ENCODE measurements at places on chromosomes 11 and 22.

DNA sequence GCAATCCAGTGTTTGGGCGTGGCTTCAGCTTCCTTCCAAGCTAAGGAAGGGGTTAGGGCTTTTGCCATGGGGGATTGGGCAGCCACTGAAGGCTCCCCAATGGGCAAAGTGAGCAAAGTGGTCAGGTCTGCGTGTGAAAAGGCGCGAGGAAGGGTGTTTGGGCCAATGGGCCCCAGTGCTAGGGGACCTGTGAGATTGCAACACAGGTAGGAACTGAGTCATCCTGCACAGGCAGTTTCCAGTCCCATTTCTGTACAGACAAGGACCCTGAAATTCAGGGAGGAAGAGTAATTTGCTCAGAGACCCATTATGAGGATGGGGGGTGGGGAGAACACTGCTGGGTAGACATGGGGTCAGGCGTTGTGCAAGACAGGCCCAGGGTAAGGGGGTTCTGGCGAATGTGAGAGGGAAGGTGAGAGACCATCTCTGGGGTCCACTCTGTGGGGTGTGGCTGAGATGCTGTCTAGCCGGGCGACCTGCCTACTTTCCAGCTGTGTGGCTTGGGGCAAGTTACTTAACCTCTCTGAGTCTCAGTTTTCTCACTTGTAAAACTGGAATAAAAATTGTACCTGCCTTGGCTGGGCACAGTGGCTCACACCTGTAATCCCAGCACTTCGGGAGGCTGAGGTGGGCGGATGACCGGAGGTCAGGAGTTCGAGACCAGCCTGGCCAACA, 7.3 kb downstream of the CCDC88B start:
- DNase-seq, result no peak

DNA sequence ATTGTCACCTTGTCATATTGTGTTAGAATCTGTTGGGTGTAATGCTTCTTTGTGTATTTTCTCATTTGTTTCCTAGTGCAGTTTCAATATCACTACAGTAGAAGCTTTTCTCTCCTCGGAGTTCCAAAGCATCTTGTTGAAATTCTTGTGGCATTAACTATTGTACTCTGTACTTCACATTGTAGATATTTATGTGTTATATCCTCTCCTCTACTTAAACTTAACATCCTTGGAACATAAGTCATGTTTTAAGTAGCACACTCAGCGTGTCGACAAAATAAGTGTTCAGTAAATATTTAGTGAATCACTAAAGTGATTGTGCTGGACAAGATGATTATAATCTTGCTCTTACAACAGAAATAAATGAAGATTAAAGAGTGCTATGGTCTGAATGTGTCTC, 201.7 kb downstream of the ARHGAP42 start:
- no peak for DNase-seq

DNA sequence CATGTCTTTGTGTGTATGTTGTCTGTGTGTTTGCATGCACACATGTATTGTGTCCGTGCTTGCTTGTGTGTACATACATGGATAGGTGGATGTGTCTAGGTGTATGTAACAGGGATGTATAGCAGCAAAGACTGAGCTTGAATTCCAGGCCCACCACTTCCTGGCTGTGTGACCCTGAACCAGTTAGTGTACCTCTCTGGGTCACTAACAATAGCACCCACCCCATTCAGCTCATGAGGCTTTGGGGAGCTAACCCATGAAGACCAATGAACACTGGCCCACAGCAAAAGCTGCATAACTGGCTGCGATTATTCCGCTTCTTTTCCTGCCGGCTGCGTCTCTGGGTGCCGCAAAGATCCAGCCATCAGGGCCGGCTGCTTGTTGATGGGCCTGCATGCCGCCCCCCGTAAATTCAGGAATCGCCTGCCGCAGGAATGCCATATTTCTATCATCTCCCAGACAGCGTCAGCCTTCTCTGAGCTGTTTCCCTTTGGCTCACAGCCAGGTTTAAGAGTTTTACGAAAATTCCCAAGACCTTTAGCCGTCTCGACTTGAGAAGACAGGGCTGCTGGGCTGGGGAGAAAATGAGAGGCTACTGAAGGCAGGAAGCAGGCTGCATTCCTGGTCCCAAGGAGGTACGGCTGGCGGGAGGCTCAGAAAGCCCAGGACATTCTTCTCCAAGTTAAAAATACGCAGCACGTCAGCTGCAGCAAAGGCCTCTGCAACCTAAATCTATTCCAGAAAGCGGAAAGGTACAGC, 224.6 kb downstream of the MN1 start:
- DNase-seq, result no peak

- no peak for DNase-seq
These were observed 131.1 kb downstream of the MPPED2 start for GRCh38 chr11:30455025-30455424.

GRCh38 chr11:86749376-86749775, 51.0 kb upstream of the PRSS23 start:
- DNase-seq, result no peak

- DNase-seq, result no peak
These were observed 290.6 kb downstream of the JRKL start for GRCh38 chr11:96680211-96681018.

GRCh38 chr22:50420581-50420980, 54.3 kb downstream of the SBF1 start:
- DNase-seq, result no peak

GRCh38 chr22:36640106-36640672, 63.4 kb downstream of the CACNG2 start:
- DNase-seq, result no peak

DNA sequence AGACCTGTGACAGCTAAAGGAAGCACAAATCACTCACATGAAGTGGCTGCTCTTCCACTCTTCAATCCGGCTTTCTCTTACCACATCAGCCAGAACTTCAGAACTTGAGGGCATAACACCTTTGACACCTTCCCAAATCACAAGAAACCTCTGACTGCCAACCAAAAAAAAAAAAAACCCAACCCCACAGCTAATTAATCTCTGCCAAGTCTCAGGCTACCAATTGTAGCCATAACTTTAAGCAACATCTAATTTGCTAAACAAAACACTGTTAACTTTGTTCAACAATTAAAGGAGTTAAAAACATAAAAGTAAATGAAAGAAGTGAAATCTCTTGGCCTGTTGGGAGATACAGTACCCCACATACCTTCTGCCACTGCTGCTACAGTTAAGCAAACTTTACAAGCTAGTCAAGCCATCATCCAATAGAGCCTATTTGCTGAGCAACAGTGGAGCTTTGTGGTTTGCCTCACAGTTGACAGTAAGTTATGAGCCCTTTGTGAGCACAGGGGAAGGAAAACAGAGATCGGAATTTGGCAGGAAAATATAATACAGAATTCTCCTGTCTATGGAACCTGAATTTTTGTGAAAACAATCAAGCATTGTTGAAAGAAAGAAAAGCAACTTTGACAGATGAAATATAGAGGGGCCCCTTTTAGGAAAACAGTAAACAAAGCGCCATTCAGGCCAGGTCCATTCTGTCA, at the start of gene SOX6:
Gene SOX6 (minus strand): TSS at position 490 of the 704 bp plus-strand sequence. CDS start 15,298 bp downstream, outside the sequence.
- DNase-seq, result peak; percentile 2

DNA sequence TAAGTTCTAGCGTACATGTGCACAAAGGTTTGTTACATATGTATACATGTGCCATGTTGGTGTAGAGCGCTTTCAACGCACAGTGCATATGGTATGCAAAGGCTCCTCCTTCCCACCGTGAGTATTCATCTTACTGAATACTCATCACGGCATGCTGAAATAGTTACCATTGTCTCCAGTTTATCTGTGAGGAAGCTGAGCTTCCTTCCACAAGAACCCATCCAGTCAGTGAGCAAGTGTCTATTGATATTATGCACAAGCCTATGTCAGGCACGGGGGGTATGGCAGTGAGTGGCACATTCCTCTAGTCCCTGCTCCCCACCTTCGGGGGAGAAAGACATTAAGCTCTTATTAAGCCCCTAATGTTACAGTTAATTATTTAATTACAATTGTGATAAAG, 28.1 kb downstream of the INSC start:
- no peak for DNase-seq

GRCh38 chr11:69145050-69145380, 10.7 kb upstream of the SMIM38 start:
- DNase-seq, result peak; percentile 14

DNA sequence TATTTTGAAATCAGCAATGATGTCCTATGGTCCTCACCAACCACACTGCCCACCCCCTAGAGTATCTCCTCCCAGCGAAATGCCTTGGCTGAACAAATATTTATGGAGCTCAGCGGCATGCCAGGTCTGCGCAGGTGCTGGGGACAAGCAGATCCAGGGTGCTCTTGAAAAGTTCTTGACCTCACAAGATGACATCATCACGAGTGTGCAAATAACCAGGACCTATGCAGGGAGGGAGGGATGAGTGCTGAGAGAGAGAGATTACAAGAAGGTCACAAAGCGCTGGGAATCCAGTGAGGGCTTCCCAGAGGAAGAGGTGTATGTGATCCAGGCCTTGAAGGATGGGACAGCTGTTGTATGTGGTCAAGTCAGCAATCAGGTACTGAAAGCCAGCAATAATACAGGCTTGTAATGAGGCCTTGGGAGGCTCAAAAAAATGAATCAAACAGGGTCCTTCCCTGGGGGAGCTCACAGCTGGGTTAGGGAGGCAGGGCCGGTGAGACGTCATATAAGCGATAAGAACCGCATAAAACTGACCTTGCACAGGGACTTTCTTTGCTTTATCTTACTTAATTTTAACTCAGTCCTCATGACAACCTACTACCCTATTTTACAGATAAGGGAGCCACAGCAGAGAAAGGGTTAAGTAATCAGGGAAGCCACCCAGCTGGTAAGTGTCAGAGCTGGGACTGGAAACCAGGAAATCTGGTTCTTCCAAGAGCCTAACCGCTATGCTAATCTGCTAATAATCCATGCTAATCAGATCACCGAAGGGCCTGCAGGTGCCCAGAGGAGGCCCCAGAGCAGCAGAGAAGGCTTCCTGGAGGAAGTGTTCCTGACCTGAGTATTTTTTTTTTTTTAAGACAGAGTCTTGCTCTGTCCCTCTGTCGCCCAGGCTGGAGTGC, 8.2 kb downstream of the ARRB1 start:
- DNase-seq, result no peak

- DNase-seq, result no peak
These were observed 16.9 kb upstream of the SLC3A2 start for GRCh38 chr11:62863687-62864335.

DNA sequence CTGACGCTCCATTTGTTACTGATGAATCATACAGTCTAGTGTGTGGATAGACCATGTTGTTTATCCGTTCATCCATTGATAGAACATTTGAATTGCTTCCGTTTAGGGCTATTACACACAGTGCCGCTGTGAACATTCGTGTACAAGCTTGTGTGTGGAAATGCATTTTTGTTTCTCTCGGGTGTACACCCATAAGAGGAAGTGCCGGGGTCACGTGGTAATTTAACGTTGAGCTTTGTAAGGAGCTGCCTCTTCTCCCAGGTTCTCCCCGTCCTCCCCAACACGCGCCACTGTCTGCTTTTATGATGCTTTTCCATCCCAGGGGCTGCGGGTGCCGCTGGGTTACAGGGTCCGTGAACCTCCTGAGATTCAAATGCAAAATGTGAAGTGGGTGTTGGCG, 142.3 kb downstream of the IGLL1 start:
- DNase-seq, result no peak

DNA sequence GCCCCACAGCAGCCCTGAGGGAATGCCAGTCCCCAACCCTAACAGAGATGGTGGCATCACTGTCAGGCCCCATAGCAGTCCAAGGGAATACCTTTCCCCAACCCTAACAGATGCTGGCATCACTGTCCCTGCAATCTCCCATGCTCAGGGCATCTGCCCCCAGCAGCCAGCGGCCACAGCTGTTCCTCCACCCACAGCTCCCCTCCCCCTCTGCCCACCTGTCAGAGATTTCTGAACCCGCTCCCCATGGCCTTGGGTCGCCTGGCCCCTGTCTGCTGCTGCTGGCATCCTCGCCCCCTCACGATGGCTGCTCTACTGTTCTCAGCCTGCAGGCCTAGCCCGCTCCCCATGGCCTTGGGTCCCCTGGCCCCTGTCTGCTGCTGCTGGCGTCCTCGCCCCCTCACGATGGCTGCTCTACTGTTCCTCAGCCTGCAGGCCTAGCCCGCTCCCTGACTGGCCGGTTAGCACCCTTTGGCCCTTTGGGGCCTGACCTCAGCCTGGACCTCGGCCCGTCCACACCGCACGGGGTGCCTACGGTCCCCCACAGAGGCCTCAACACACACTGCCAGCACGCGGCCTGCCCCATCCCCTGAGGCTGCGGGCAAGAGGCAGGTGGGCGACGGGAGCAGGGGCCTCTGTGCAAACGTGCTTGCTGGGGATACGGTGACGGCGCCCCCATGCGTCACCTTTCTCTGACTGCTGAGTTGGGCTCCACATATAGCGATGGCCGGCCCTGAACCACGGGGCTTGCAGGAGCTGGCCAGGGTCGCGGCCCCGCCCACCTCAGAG, 20.7 kb downstream of the CHID1 start:
- DNase-seq, result no peak

DNA sequence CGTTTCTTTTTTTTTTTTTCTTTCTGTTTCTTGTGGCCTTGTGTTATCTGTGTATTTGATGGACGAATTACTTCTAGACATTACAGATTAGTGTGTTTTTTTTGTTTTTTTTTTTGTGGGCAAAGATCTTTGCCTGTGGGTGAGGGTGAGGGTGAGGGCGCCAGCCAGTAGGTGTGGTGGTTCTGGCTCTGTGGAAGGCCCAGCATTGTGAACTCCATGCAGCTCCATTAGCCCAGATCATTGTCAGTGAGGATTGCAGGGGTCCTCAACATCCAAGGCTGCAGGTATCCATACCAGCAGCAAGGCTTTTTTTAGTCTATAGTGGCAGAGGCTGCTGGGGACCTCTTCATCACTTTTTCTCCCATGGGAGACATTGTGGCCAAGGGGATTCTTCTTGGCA, 13.7 kb downstream of the BIRC2 start:
- DNase-seq, result no peak

DNA sequence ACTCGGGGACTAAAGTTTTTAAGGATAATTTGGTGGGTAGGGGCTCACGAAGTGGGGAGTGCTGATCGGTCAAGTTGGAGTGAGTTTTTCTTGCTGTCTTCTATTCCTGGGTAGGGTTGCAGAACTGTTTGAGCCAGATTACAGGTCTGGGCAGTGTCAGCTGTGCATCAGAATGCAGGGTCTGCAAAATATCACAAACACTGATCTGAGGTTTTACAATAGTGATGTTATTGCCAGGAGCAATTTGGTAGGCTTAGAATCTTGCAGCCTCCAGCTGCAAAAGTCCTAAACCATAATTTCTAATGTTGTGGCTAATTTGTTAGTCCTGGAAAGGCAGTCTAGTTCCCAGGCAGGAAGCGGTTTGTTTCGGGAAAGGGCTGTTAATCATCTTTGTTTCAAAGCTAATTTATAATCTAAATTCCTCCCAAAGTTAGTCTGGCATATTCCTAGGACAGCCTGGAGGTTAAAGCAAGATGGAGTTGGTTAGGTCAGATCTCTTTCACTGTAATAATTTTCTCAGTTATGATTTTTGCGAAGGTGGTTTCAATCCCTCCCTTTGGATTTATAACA, 39.7 kb upstream of the CALCA start:
- DNase-seq, result no peak

Measured in AG08396 (cell line).